ENCODE measurements at places on chromosomes 1 and 21.

- DNase-seq, result no peak
These were observed 247.5 kb downstream of the NRIP1 start for GRCh38 chr21:14817311-14817710.

GRCh38 chr21:26148071-26148839 lies 22.3 kb downstream of the APP start:
- no peak for DNase-seq

DNA sequence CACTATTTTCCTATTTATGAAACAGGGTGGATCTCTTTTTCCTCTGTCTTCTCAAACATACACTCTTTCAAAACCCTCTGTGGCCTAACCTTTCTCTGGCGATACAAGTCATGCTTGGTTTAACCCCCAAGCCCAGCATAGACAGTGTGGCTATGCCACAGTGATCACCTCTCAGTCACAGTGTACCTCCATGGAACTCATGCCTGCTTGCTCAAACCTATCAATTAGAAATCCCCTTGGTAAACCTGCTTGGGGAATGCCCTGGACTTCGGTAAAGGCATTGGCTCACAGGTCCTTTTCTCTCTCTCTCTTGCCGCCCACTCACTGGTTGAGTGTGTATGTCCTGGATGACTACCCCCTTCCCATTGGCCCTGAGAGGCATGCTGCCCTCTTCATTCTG lies 147.5 kb downstream of the CYYR1 start:
- DNase-seq, result no peak

- DNase-seq, result peak; percentile 78
These were observed 226.5 kb downstream of the SDCCAG8 start for GRCh38 chr1:243482141-243483022.

GRCh38 chr1:214261206-214262123 lies 19.5 kb upstream of the SMYD2 start:
- DNase-seq, result peak; percentile 64

DNA sequence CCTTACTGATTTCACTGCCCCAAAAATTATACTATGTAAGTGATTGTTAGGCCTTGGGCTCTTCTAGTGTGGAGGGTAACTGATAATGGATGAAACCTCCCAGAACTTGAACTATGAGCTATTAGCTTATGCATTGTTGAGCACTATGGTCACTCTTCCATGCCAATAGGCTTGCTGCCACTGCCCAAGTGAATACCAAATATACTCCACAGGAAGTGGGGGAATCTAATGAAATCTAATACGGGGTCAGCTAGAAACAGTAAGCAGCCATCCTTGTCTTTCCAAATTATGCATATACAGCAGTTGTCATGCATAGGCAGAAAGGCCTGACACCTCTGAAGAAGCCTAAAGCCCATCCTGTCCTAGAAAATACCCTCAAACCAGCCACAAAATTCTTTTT lies 198.7 kb upstream of the PTBP2 start:
- no peak for DNase-seq

- peak; percentile 18 for DNase-seq
These were observed 252.9 kb downstream of the KCNT2 start for GRCh38 chr1:196355206-196355786.

GRCh38 chr1:66360285-66360724 lies 173.6 kb upstream of the SGIP1 start:
- DNase-seq, result no peak

- no peak for DNase-seq
These were observed 39.6 kb downstream of the KIF1B start for GRCh38 chr1:10249808-10250457.

DNA sequence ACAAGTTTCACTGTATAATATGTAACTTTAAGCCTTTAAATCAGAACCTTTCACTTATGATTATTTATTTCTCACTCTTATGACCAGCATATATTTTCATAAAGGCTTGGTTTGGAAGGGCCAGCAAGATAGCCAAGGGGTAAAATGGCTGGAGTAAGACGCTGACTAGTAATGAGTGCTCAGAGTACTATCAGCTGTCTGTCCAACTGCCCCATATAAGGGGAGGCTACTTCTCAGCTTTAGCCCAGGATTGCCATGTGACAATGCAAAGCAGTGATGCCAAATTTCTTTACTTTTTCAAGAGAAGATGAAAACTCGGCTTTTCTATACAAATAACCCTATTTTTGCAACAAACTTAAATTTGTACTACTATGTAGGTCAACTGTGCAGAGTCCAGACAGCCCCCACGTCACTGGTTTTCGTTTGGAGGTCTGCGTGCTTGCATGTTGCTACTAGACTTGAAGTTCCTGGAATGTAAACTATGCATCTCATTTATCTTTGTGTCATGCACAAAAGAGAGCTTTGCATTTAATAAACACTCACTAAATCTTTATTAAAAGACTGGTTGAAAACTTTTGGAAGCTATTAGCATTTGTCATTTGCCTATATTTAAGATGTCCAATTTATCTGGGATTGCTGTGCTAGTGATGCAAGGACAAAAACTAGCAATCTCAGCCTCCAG lies 110.4 kb downstream of the TNFSF18 start:
- DNase-seq, result no peak

DNA sequence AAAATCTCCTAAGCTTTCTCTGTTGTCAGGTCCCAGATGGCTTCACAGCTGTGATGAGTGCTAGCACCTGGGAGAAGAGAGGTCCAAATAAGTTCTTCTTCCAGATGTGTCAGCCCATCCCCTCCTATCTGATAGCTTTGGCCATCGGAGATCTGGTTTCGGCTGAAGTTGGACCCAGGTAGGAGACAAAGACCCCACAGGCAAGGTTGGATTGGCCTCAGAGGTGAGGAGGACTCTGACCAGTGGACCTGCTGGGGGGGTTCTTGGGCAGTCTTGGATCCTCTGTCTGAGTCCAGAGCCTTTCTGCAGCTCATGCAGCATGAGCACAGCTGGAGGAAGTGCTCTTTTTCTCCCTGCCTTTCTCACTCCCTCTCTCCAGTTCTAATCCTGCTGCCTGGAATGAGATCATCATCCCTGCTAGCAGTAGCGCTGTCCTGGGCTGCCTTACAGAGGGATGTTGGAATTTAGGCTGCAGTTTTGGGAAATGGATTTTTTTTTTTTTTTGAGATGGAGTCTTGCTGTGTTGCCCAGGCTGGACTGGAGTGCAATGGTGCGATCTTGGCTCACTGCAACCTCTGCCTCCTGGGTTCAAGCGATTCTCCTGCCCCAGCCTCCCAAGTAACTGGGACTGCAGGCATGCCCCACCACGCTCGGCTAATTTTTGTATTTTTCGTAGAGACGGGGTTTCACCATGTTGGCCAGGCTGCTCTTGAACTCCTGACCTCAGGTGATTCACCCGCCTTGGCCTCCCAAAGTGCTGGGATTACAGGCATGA lies 7.1 kb downstream of the RNPEP start:
- no peak for DNase-seq

- DNase-seq, result no peak
These were observed 31.6 kb downstream of the SLC45A1 start for GRCh38 chr1:8349473-8349865.

- DNase-seq, result no peak
These were observed 16.5 kb downstream of the MYBPH start for GRCh38 chr1:203158960-203159665.

DNA sequence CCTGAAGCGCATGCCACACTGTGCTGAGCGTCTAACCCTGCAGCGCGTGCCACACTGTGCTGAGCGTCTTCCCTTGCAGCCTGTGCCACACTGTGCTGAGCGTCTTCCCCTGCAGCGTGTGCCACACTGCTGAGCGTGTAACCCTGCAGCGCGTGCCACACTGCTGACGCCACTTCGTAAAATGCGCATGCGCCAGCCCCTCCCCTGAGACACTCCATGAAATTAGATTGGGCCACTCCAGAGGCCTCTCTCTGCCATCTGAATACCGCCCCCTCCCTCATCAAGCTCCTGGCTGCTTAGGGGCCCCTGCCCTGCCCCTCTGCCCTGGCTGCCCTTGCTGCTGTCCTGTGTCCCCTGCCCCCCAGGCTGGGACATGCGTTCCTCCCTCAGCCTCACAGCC lies 84.8 kb downstream of the POFUT2 start:
- DNase-seq, result no peak

GRCh38 chr1:46406881-46407608 lies 12.9 kb downstream of the FAAH start:
- no peak for DNase-seq

DNA sequence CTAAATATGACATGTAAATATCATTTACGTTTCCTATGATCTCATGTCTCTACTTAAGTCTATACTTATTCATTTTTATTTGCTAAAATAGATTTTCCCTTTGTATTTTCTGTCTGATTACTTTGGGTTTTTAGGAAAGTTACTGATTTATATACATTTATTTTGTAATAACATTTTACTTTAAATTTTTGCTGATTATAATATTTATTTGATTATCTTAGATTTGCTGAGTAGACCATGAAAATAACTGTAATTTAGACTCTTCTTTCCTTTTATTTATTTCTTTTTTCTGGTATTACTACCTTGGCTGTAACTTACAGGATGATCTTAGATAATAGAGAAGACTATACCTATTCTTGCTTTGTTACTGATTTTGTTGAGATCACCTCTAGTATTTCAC lies 159.9 kb upstream of the POGK start:
- no peak for DNase-seq

DNA sequence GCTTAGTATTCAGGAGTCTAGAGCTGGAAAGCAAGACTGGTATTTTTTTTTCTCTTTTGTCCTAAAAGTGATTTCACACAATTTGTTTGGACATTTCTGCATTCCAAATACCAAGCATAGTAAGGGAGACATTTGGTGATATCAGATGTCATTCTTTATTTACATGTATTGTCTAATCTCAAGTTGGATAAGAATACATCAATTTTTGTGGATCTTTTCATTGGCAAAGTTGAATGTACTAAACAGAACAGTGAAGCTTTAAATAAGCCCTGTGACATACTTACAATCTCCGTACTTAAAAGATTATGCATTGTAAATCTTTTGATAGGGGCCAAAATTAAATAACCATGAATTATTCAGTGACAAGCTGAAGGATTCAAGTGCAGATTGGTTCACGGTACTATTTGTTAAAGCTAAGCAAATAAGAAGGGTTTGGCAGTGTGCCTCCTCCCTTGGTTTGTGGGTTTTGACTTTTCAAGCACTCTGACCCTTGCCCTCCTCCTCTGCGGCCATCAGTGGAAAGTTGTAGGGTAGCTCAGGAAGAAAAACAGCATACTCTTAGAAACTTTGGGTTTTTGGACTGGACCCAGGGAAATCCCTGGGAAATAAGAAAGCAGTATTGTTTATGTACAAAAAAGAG lies 663.7 kb downstream of the ADGRL2 start:
- DNase-seq, result no peak

DNA sequence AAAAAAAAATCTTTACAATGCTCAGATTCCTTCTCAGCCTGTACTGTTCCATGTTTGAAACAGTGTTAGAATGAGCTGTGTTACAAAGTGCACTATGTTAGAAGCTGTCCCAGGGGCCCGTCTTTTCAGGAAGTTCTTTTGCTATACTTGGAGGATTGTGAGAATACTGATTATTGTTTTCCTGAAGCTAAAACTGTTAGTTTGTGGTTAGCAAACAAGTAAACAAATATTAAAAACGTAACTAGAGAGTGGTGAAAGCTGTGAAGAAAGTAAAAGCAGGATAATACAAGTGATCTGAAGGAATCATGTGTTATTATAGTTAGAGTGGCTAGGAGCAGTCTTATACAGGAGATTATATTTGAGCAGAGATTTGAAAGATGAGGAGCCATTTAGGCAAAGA lies 35.6 kb downstream of the CAMSAP2 start:
- no peak for DNase-seq
